Osteoblast (primary cell): ENCODE measurements at places on chromosomes 7 and 10. TPM values are rescaled to one million over a fixed set of nuclear protein-coding genes. Genes with fewer than 3 reads are reported as not detected.

Gene CALML3
- total RNA-seq = not detected in 2 replicates

Gene WEE2
- total RNA-seq = not detected in 2 replicates

Gene GTF2IRD1
- 15.9 and 18.6 TPM in 2 replicates for total RNA-seq

Gene GIMAP8
- not detected in 2 replicates for total RNA-seq

Gene HERC4
- 106 and 125 TPM in 2 replicates for total RNA-seq
